ENCODE measurements at places on chromosomes 6 and 20.

DNA sequence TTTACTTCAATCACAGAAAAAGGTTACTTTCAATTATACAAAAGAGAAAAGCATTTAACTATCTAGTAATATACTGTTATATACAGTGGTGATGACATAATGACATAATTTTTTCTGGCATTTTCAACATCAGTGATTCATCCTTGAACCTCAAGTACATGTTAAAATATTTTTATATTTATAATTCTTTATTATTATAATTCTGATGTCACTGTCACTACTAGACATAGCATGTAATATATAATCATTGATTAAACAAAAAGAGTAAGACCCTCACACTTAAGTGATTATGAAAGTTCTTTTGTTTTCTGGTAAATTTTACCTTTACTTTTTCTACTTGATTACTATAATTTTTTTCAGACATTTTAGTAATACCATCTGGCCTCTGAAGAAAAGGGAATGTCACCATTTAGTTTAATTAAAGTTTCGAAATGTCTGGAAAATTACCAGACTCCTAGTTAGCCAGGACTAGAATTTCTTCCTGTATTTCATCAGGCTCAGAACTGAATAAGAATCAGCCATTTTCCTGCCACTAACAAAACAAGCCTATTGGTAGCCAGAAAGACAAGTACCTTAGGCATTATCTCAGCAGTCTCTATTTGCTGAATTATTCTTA lies 71.5 kb downstream of the FILIP1 start:
- DNase-seq = no peak

GRCh38 chr20:44695674-44696300 lies 19.4 kb upstream of the CCN5 start:
- no peak for DNase-seq

- no peak for DNase-seq
These were observed 252.7 kb downstream of the KHDC1L start for GRCh38 chr6:72972579-72972978.

DNA sequence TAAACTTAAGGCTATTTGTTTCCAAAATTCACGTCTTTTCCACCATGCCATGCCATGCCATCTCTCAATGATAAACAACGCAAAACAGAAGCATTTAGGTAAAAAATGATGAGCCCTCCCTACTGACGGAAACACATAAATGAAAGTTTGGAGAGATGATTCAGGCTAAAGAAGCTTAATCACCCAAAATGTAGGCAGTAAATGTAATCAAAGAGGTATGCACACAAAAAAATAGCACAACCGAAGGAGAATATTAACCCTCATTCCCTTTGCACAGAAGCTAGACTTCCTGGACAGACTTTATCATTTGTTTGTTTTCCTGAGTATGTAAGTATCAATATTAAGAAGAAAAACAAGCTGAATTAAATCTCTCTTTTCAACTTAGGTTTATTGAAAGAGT lies 28.8 kb downstream of the DCDC2 start:
- DNase-seq = no peak

DNA sequence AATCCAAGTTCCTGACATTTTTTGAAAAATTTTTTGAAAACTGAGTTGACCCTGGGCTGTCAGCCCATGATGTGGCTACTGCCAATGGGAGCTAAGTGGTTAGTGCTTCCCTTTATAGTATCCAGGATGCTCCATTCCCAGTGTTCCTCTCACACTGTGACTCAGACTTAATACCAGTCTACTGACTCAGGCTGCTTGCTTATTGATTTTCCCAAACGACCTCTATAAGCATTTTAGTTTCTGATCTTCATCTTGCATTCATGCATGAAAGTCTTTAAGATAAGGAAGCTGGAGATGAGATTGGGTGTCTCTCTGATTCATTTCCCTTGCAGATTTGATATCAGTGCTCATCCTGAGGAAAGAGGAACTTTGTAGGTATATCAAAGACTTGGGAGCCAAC lies 560.0 kb downstream of the TBC1D32 start:
- DNase-seq = no peak

GRCh38 chr6:29976253-29976587 lies 33.9 kb downstream of the HLA-A start:
- DNase-seq = no peak

- no peak for DNase-seq
These were observed 120.8 kb upstream of the TNFAIP3 start for GRCh38 chr6:137746264-137746663.

DNA sequence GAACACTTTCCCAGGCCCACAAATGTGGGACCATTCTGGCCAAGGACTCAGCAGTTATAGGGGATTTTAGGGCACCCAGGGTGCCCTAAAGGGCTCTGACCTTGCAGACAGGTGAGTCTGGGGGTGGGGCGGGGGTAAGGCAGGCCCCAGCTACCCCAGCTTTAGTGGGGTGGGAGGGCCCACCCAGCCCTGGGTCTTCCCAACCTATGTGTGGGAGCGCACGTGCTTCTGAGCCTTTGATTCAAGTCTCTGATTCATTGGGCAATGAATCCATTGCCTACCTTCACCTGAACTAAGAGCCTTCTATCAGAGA lies 958 bp downstream of the SERPINB1 start:
- DNase-seq = no peak

DNA sequence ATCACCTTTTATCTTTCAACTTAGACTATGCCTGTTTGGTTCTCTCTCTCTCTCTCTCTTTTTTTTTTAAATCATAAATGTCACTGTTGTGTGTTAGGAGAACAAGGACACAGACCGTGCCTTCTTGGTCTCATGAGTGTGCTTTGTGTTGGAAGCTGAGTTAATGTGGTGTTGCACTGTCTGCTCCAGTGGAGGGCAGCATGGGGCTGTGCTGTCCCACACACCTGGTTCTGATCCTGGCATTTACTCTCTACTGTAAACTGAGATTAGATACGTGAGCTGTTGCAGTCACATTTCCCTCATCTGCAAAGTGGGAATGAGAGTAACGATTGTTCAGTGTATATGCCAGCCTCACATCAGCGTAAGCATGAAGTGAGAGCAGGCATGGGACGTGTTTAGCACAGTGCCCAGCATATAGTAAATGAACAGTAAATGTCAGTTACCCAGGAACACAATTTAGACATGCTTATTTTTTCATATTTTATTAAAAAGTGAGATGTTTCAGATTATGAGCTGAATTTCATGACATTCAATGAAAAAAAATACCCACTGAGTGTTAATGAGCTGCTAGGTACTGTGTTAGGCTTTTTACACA lies 161.1 kb downstream of the FARS2 start:
- DNase-seq = no peak

DNA sequence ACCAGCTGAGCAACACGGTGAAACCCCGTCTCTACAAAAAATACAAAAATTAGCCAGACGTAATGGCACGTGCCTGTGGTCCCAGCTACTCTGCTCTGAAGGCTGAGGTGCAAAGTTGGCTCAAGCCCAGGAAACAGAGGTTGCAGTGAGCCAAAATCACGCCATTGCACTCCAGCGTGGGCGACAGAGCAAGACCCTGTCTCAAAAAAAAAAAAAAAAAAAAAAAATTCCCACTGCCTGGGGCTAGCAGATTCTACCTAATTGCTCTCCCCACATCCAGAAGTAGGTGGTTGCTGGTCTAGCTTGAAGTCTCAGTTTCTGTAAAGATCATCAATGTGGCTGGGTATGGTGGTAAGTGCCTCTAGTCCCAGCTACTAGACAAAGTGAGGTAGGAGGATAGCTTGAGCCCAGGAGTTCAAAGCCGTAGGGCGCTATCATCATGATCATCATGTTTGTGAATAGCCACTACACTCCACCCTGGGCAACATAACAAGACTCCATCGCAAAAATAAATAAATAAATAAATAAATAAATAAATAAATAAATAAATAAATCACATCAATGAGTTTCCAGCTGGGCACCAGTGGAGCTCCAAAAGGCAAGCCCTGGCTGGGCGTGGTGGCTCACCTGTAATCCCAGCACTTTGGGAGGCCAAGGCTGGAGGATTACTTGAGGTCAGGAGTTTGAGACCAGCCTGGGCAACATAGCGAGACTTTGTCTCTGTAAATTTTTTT lies 6.3 kb upstream of the AP5S1 start:
- DNase-seq = no peak

DNA sequence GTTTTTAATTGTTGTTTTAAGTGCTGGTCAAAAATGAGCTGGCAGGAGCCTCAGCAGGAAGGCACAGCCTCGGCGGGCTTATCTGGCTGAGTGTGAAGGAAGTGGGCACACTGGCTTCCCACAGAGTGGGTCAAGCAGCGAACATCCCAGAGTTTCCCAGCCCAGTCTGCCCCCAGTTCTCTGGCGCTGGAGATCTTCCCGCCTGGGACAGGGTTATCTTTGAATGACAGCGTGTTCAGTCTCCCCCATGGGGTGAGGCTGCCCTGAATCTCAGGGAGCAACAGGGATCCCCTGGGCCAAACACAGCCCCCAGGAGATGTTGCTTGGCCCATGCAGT lies 122.2 kb upstream of the PTPN1 start:
- no peak for DNase-seq

DNA sequence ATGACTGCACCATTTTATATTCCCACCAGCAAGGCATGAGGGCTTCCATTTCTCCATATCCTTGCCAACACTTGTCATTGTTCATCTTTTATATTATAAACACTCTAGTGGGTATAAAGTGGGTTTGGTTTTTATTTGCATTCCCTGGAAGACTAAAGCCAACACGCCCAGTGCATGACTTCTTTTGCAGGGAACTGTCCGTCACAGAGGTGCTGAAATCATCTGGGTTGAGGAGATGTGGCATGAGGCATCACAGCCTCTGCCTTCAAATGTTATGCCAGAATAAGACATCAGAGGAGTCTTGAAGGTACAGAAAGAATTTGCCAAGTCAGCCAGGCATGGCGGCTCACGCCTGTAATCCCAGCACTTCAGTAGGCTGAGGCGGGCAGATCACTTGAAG lies 29.9 kb upstream of the FAM210B start:
- no peak for DNase-seq

- DNase-seq = no peak
These were observed 989 bp downstream of the FITM2 start for GRCh38 chr20:44309763-44310663.

DNA sequence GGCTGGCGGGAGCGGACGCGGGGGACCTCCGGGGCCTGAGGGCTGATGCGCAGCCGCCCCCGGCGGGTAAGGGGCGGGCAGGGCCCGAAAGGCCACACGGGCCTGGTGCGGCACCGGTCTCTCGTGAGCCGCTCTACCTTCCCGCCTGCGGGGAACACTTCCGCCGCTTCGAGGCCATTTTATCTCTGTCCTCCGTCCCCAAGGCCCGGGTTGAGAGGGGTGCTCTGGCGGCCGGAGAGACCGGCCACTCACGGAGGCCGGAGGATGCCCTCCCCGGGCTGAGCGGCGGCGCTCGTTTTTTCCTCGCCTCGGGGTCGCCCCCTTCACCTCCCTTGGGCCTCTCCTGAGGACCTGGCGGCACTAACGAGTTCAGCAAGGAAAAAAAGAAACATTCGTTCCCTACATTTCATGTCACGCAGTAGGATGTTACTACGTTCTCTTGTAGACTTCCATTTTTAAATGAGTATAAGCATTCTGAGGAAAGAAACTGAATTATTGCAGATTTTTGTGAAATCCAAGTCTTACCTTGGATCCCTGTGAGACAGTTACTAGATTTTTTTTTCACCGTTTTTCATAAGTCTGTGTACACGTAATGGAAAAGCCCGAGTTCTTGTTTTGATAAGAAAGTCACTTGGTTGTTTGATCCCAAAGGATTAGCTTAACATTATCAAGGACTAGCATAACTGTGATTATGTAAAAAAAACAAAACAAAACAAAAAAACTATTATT lies 575 bp downstream of the WTAP start:
- no peak for DNase-seq

GRCh38 chr6:117906507-117906957 lies 532 bp upstream of the SLC35F1 start:
- no peak for DNase-seq

DNA sequence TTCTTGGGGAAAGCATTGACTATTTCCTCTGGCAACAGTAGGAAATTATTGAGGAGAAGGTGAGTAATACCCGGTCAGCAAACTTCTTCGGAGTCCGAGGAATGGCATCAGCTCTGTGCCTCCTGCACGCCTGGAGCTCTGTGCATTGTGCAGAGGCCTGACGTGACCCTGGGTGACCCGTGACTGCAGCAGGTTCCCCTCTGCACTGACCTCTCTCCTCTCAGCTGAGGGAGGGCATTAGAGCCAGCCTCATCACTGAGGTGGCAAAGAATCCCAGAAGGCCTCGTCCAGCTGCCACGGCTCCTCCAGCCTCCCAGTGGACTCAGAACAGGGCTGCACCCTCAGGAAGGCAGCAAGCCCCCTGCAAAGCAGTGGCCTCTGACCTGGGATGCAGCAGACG lies 502.9 kb downstream of the CD83 start:
- no peak for DNase-seq

GRCh38 chr20:37276494-37277252 lies 12.8 kb upstream of the MANBAL start:
- no peak for DNase-seq

Data from stimulated activated CD8-positive, alpha-beta memory T cell treated with anti-CD3 and anti-CD28 coated beads, Interleukin-2, amount 100 ng/mL, for 1 hour (primary cell).